Occipital lobe (tissue), 3 donors: ENCODE measurements at places on chromosomes 5 and 9. TPM values are rescaled to one million over a fixed set of nuclear protein-coding genes. Genes with fewer than 3 reads are reported as not detected.
A peak's percentile ranks its signal among the peaks of the same experiment; 100 is the strongest.

DNA sequence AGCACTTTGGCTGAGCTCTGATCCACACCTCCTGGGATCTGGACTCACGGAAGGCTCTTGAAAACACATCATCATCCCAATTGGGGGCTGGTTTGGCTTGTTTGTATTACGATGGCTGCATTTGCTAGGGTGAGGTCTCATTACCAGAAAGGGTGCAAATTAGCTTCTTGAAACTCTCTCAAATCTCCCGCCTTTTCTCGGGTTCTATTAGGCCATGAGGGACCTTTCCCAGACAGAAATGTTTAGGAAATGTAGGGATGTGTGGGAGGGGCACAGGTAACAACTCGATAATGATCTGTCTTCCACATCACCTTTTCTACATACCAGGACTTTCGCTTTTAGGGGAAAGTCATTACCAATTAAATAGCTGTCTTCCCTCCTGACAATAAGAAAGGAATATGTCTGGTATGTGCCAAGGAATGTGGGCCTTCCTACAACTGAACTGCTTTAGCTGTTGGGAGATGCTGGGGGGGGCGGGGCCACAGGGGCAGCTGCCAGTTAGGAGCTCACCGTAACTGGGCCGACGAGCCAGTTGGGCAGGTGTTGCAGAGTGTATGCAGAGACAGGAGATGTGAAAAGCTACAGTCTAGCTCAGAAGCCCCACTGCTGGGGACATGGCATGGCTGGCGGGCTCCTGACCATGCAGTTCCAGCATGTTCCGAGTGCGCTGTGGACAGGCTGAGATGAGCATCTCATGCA lies 71.2 kb downstream of the AK8 start:
- DNase-seq: no peak

GRCh38 chr5:163434401-163434866 lies 3.0 kb upstream of the CCNG1 start:
- DNase-seq: no peak

GRCh38 chr5:28603869-28604268 lies 1565.5 kb upstream of the CDH9 start:
- DNase-seq: no peak

- DNase-seq: no peak
Observed at GRCh38 chr5:85476617-85477016, 1091.9 kb upstream of the EDIL3 start.

GRCh38 chr5:149028984-149029383 lies 33.9 kb downstream of the SH3TC2 start:
- DNase-seq: no peak

- no peak for DNase-seq
Observed at GRCh38 chr5:135467051-135467625, 15.0 kb upstream of the TIFAB start.

GRCh38 chr5:61949679-61950435 lies 356.1 kb upstream of the KIF2A start:
- DNase-seq: no peak

DNA sequence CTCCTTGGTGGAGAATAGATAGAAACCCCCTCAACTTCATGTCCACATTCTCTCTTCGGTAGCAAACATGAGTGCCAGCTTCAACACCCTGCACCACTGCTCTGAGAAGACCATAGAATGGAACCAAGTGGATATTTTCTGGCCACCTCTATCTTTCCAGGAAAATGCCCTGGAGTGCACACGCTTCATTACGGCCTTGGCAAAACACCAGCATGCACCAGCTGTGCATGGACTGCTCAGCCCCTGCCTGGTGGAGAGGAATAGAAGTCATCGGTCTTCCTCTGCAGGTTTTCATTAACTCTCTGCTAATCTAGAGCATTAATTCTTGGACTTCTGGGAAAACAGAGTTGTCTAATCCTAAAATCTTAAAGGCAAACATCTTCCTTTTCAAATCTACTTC lies 211.6 kb upstream of the TMEM161B start:
- no peak for DNase-seq

GRCh38 chr5:75465480-75465879 lies 45.9 kb downstream of the CERT1 start:
- DNase-seq: no peak

GRCh38 chr5:55638455-55638854 lies 73.7 kb downstream of the SLC38A9 start:
- DNase-seq: no peak

DNA sequence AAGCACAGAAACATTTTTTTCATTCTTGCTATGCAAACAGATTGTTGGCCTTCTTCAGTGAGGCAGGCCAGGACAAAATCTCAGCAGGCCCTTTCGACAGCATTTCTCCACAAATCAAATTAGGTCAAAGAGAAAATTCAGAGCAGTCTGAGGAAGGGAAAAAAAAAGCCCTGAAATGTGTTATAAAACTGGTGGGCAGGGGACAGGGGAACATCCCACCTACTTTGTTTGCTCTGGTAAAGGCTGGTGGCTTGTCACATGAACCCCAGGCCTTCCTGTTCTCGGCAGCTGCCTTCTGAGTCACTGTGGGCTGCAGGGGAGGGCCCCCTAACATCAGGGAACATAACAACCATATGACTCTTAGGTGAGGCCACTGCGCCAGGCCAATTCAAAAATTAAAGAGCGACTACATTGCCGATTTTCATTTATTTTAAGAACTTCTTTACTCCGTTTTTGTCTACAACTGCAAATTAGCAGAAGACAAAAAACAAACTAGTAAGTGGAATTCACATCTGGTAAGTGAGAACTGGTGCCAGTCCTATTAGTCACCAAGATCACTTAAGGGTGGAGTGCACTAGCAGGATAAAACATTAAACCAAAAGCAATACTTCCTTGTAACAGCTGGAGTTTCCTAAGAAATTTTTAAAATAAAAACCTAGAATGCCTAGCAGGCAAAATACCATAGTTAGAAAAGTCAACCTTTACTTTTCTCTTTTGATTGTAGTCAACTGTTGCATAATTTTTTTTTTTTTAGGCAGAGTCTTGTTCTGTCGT lies 46.2 kb upstream of the DENND4C start:
- peak; percentile 10 for DNase-seq

- DNase-seq: no peak
Observed at GRCh38 chr5:1312993-1313833, 18.3 kb upstream of the TERT start.

Gene ANXA2R
- total RNA-seq: 0.31 TPM

Gene SUSD3
- total RNA-seq: 1.6 TPM

Gene TRIM36
- 98.4 TPM for total RNA-seq

Gene C1QTNF3
- 11.7 TPM for total RNA-seq

Gene BAAT
- total RNA-seq: 0.31 TPM
